ENCODE measurements at places on chromosomes 6 and 20. TPM values are rescaled to one million over a fixed set of nuclear protein-coding genes. Genes with fewer than 3 reads are reported as not detected.
A peak's percentile ranks its signal among the peaks of the same experiment; 100 is the strongest.

- no peak overlapping the region for H3K27ac ChIP-seq
- no peaks in the 10 kb centered on the region for H3K27me3 ChIP-seq
- H3K36me3 ChIP-seq: no peaks in the 10 kb centered on the region
- DNase-seq: peak; percentile 56
Observed at GRCh38 chr6:53361549-53362031, 12.8 kb upstream of the ELOVL5 start.

DNA sequence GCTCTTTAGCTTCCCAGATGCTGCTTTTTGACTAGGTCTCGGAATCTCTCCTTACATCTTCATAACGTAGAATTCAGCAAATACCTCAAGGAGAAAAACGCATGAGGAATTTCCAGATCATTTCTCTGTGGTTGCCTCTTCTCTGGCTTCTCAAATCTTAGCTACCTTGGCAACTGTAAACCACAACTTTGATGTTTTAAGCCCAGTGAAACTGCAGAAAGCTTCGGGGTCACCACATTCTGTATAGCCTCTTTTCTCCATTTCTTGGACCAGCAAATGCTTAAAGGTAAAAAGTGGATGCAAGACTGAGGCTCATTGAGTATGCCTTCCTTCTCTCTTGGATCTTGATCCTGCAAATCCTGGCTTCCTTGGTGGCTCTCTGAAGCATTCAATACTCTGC, 125.5 kb upstream of the FBXL4 start:
- H3K27ac ChIP-seq: no peak overlapping the region
- no peaks in the 10 kb centered on the region for H3K36me3 ChIP-seq
- DNase-seq: no peak
- no peaks in the 10 kb centered on the region for H3K27me3 ChIP-seq
- no peaks in the 10 kb centered on the region for H3K4me1 ChIP-seq
- H3K4me3 ChIP-seq: no peak overlapping the region

- no peak overlapping the region for H3K27ac ChIP-seq
- no peaks in the 10 kb centered on the region for H3K36me3 ChIP-seq
- H3K4me1 ChIP-seq: no peaks in the 10 kb centered on the region
- no peak overlapping the region for H3K4me3 ChIP-seq
- no peak for DNase-seq
Observed at GRCh38 chr6:147003186-147003585, 201.0 kb upstream of the STXBP5 start.

- no peaks in the 10 kb centered on the region for H3K4me1 ChIP-seq
- no peak overlapping the region for H3K27ac ChIP-seq
- H3K4me3 ChIP-seq: no peak overlapping the region
- no peaks in the 10 kb centered on the region for H3K36me3 ChIP-seq
Observed at GRCh38 chr6:151534576-151534975, 40.8 kb downstream of the CCDC170 start.

DNA sequence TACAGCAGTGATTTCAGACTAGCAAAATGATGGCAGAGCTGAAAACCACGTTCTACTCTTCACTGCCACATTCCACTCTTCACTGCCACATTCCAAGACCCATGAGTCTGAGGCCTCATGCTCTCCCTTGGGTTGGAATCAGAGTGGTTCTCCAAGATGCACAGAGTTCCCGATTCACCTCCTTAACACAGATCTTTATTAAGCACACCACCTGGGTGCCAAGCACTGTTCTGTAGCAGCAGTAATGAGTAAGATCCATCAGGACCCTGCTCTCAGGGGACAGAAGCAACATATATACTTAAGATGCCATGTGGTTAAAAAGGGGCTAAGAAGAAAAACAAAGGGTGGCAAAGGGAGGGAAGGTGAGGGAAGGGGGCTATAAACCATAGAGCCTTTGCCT, 26.9 kb downstream of the TSHZ2 start:
- no peaks in the 10 kb centered on the region for H3K4me1 ChIP-seq
- no peak for DNase-seq
- H3K27ac ChIP-seq: no peak overlapping the region
- no peak overlapping the region for H3K4me3 ChIP-seq
- no peaks in the 10 kb centered on the region for H3K36me3 ChIP-seq
- H3K27me3 ChIP-seq: no peaks in the 10 kb centered on the region

- H3K27me3 ChIP-seq: no peaks in the 10 kb centered on the region
- no peak for DNase-seq
- no peaks in the 10 kb centered on the region for H3K4me1 ChIP-seq
- no peaks in the 10 kb centered on the region for H3K36me3 ChIP-seq
Observed at GRCh38 chr20:4728120-4728760, 6.5 kb downstream of the PRND start.

DNA sequence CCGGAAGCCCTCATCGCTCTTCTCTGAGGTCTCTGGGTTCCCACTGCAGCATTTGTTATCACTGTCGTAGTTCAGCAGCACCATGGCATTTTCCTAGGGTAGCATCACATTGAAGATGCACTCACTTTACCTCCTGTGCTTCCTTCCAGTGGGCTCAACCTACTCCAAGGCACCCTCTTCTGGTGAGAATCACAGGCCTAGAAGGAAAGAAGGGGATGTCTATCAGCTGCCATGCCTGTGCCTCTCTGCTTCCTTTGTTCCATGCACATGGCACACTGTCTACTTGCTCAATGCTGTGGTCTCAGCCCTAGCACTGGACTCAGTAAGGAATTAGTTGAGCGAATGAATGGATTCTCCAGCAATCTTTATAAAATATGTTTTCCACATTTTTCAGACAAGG, 22.6 kb downstream of the CST4 start:
- H3K4me1 ChIP-seq: peaks cover 4% of the 10 kb centered on the region
- no peak overlapping the region for H3K27ac ChIP-seq
- DNase-seq: no peak
- no peak overlapping the region for H3K4me3 ChIP-seq
- H3K36me3 ChIP-seq: no peaks in the 10 kb centered on the region
- no peaks in the 10 kb centered on the region for H3K27me3 ChIP-seq

DNA sequence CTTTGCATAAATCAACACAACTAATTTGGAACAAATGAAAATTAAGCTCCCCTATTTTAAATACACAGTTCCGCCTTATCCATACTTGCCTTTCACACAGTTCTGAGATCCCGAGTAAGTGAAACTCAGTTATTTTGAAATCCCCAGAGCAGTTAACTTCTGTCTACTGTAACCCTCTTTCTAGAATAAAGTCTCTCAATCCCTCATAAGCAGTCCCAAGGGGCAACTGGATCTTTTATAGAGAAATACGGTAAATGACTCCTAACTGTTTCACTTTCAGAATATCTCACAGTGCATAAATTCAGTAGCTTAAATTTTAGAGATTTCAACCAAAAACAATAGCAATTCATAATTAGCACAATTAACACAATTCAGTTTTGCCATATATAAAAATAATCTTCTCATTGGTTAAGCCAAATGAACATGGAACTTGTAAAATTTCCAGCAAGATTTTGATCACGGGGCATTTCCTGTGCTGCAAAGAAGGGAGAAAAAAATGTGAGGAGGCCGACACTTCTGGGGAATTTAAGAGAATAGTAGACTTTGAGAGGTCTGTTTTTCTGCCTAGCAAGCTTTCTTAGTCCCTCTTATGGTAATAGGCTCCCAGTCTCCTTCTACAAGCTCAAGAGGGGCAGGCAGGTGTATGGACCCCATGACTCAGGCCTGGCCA, 78.3 kb downstream of the KIF6 start:
- no peak overlapping the region for H3K27ac ChIP-seq
- no peaks in the 10 kb centered on the region for H3K27me3 ChIP-seq
- no peak overlapping the region for H3K4me3 ChIP-seq

GRCh38 chr6:41929924-41930323, 8.6 kb downstream of the BYSL start:
- peaks cover 83% of the 10 kb centered on the region for H3K36me3 ChIP-seq
- H3K4me3 ChIP-seq: no peak overlapping the region
- H3K4me1 ChIP-seq: no peaks in the 10 kb centered on the region
- H3K27ac ChIP-seq: no peak overlapping the region
- no peaks in the 10 kb centered on the region for H3K27me3 ChIP-seq

DNA sequence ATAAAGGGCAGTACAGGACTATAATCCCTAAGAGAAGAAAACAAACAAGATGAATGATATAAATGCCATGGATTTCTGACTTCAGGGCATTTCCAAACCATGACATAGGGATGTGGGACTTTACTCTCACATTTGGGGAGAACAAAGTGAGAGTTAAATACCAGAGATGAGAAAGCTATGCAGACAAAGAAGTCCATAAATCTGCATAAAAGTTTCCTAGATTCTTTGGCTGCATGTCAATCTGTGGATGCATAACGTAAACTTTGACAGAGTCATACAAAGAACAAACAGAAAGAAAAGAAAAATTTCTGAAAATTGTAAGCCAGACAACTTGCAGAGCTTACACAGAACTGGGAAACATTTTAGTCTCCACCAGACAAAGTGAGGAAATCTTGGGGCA, 11.7 kb downstream of the EPM2A start:
- H3K27ac ChIP-seq: no peak overlapping the region
- H3K4me3 ChIP-seq: no peak overlapping the region
- no peaks in the 10 kb centered on the region for H3K36me3 ChIP-seq
- H3K4me1 ChIP-seq: no peaks in the 10 kb centered on the region
- DNase-seq: no peak
- no peaks in the 10 kb centered on the region for H3K27me3 ChIP-seq

DNA sequence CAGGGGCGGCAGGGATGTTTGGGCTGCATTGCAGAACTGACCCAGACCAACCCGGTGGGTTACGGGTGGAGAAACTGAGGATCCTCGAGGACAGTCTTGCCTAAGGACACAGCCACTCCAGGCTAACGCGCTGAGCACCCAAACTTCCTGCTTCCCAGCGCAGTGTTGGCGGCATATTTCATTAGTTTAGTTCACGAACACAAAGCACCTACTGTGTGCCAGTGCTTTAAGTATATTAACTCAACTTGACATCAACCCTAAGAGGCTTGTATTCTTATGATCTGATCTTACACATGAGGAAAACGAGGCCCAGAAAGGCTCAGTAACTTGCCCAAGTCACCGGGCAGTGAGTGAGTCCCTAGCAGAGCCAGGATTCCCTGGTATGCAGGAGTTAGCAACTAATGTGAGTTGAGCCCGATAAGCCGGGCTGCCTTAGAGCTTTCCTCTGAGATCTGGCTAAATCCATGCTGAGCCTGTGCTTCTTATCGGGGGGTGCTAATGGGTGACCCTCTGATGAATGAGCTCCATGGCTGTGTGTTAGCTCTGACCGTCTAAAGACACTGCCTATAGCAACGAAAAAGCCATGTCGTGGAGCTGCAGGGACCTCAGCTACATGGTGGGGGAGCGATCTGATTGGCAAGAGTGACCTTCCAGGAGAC, 92.7 kb downstream of the CD40 start:
- H3K36me3 ChIP-seq: no peaks in the 10 kb centered on the region
- DNase-seq: no peak
- peaks cover 20% of the 10 kb centered on the region for H3K4me1 ChIP-seq
- no peaks in the 10 kb centered on the region for H3K27me3 ChIP-seq
- no peak overlapping the region for H3K4me3 ChIP-seq

DNA sequence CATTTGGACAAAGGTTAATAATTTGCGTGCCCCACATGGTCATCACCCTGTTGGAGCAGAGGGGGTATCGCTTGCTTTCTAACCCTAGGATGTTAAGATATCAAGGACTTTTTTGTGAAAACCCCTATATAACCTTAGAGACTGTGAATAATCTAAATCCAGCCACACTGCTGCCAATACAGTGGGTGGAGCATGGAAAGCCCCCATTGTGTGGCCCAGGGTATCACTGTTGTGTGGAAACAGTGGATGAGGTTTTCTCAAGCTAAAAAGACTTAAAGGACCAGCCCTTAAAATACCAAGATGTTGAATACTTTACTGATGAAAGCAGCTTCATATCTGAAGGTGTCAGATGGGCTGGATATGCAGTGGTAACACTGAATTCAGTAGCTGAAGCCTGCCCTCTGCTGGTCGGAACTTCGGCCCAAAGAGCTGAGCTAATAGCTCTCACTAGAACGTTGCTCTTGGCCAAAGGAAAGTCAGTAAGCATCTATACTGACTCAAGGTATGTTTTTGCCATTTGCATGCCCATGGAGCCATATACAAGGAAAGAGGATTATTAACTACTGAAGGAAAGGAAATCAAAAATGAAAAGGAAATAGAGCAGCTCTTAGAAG, 695.2 kb downstream of the PHF3 start:
- no peak overlapping the region for H3K4me3 ChIP-seq
- no peaks in the 10 kb centered on the region for H3K36me3 ChIP-seq
- H3K27me3 ChIP-seq: no peaks in the 10 kb centered on the region
- no peaks in the 10 kb centered on the region for H3K4me1 ChIP-seq

DNA sequence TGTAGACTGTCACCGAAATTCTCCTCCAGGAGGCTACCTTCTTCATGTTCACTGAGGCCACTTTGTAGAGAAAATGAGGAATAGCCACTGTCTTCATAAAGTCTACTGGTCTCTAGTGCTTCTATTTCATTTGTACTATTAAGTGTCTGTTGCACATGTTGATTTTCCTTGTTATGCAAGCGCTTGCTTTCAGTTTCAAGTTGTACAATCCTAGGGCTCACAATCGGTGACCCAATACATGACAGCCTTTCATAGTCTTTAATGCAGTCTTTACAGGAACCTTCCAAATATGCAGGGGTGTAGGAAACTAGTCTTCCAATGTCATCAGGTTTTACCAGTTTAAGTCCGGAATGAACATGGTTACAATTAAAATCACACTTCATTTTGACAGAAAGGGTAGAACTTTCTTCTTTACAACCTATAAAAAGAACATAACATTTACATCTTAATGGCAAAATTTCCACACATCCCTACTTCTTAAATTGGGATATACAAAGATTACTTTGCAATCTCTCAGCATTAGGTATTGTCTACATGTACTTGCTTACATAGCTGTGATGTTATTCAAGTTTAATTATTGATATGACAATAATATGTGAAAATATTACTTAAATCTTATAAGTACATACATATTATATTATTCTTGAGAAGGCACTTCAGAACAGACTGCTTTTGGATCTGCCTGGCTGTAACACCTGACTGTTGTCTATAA, 7.5 kb downstream of the FBXO5 start:
- no peak overlapping the region for H3K4me3 ChIP-seq
- peaks cover 45% of the 10 kb centered on the region for H3K36me3 ChIP-seq
- peaks cover 36% of the 10 kb centered on the region for H3K4me1 ChIP-seq
- DNase-seq: no peak
- no peak overlapping the region for H3K27ac ChIP-seq

GRCh38 chr20:13262302-13262650, 41.2 kb downstream of the ISM1 start:
- no peaks in the 10 kb centered on the region for H3K27me3 ChIP-seq
- H3K4me1 ChIP-seq: no peaks in the 10 kb centered on the region
- no peak for DNase-seq
- no peaks in the 10 kb centered on the region for H3K36me3 ChIP-seq
- H3K4me3 ChIP-seq: no peak overlapping the region

The HAO1 gene
- not detected for total RNA-seq

The AK9 gene
- total RNA-seq: 8.6 TPM

The RNF217 gene
- 19.8 TPM for total RNA-seq

The PPIL6 gene
- total RNA-seq: 1.8 TPM

The BPIFB2 gene
- not detected for total RNA-seq

The FNDC1 gene
- 1.5 TPM for total RNA-seq

The EIF6 gene
- 42.1 TPM for total RNA-seq

Measured in heart left ventricle (tissue), 16 donors.